Suprapubic skin (tissue), 4 donors: ENCODE measurements at places on chromosomes 1 and 21.

GRCh38 chr1:65832296-65832695, 39.6 kb downstream of the PDE4B start:
- no peak for DNase-seq

GRCh38 chr1:81237473-81238089, 563.2 kb upstream of the ADGRL2 start:
- no peak for DNase-seq

DNA sequence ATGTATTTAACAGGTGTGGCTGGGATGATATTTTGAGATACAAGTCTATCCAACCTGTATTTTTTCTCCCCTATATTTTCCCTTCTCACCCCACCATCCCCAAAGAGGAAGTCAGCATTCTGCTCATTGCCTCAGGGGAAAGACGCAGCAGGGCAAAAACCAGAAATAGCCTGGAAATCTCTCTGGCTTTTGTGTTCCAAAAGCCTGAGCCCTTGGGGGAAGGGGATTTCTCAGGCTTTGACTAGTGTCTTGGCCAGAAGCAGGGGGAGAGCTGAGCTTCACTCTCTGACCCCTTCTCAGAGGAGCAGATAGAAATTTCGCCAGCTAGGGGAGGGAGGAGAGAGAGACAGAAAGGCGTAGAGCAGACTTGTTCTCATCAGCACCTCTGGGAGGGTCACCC, 244.7 kb downstream of the RRAGC start:
- DNase-seq = no peak

DNA sequence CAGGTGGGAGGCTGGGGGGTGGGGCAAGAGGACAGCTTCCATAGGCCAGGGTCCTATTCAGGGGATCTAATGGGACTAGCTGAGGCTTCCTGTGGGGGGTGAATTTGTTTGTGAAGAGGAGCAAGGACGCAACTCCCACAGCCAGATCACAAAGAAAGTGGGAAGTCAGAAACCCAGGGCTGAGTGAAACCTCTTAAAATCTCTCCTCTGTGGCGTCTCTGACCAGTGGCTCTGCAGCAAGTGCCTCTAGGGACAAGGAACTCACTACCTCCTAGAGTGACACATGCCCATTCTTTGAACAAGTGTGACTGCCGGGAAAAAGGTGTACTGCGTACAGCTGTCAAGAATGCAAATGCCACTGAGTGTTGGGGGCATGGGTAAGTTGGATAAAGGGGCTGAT, 187.9 kb downstream of the HIVEP3 start:
- DNase-seq = no peak

DNA sequence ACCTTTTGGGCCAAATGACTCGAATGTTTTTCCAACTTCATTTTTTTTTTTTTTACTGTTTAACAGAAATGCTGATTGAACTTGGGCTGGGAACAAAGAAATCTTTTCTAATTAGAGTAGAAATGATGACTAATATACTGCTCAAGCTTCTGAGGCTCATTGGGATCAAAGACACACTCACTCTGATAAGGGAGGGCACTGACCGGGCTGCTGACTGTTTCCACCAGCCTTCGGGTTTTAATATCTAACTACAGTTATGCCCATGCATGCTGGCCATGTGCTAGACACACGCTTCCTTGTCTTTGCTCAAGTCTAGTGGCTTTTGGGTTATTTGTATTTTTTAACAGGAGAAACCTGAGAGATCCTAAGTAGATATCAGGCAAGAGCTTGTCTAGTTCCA, 16.8 kb downstream of the ZBTB18 start:
- no peak for DNase-seq
